ENCODE measurements at places on chromosomes 4 and X.
A peak's percentile ranks its signal among the peaks of the same experiment; 100 is the strongest.

- no peak for DNase-seq
Observed at GRCh38 chr4:154616287-154616686, 3.8 kb upstream of the FGG start.

- DNase-seq: no peak
Observed at GRCh38 chr4:139576219-139576618, 20.2 kb upstream of the SETD7 start.

DNA sequence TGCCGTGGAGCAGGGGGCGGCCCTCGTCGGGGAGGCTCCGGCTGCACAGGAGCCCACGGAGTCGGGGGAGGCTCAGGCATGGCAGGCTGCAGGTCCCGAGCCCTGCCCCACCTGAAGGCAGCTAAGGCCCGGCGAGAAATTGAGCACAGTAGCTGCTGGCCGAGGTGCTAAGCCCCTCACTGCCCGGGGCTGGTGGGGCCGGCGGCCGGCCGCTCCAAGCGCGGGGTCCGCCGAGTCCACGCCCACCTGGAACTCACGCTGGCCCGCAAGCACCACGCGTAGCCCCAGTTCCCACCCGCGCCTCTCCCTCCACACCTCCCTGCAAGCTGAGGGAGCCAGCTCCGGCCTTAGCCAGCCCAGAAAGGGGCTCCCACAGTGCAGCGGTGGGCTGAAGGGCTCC, 589.4 kb downstream of the PPP4R3C start:
- no peak for DNase-seq

DNA sequence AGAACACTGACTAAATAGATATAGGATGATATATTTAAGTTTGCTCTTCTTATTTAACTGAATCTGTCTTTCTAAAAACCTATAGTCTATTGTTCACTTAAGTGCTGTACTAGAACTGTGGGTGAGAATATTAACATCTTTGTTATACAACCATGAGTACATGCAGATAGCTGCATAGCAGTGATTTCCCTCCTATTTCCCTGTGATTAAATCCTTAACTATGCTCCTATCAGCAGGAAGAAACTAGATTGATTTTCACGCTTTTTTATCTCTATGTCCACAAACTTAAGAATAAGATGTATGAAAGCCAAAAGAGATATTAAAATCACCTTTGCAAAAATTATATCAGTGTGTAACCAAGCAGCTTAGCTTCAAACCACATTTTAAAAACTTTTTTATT, 11.3 kb upstream of the UGT2A3 start:
- DNase-seq: no peak

DNA sequence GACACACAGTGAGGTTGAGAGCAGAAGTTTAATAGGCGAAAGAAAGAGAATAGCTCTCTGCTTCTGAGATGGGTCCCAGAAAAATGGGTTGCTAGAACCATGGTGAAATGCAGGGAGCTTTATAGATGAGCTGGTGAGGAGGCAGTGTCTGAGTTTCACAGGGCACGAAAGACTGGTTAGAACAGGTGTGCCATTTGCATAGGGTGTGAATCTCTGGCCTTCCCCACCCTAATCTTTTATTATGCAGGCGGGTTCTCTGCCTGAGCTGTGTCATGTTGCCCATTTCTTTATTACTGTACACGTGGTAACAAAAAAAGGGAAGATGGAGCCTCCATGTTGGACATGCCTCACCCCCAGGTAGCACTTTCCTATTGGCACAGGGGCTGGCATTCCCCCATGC, 39.1 kb downstream of the FUNDC1 start:
- DNase-seq: no peak

DNA sequence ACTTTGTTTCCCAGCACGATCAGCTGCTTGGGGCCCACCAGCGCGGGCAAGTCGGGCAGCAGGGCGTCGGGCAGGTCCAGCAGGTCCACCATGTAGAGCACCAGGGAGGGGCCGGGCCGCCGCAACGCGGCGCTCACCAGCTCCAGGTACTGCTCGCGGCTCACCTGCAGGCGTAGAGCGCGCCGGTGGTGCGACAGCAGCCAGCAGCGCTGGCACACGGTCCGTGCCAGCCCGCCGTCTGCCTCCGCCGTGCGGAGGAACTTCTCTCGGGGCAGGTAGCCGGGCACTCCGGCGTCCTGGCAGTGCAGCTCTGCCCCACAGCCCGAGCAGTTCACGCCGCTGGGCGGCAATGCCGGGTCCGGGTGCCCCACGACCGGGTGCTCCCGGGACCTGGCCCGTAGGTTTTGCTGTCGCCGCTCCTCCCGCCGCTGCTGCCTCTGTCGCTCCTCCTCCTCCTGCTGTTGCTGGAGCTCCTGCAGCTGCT, 527 bp downstream of the NOA1 start:
- peak; percentile 84 for DNase-seq

DNA sequence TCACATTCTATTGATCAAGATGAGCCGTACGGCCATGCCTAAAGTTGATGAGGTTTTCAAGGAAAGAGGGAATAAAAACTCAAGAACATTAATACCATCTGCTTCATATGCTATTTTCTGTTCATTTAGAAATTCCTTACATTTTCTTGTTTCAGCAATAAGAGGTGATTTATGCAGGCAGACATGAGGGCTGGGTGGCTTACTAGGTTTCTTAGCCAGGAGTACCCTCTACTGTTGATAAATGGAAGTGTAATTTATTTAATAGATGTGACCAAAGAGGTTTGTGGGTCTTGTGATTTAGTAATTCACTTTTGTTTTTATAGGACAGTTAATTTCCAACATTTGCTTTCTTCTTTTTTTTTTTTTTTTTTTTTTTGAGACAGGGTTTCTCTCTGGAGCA, 6.4 kb upstream of the SMIM9 start:
- DNase-seq: no peak

DNA sequence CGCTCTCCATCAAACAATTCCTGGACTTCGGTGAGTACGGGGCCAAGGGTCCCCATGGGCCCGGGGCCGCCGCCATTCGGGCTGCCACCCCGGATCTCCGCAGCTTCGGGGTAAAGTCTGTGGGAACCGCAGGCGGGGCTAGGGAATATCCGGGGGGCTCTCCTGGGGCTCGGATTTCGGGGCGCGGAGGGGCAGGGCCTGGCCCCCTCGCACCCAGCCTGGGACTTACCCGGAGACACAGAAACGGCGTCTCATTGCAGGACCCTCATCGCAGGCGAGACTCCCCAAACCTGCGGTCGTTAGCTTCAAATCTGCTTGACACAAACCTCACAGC, 413 bp downstream of the PDK3 start:
- no peak for DNase-seq

GRCh38 chr4:41323179-41323578, 66.5 kb downstream of the UCHL1 start:
- no peak for DNase-seq

Data from cardiac septum (tissue), 1 donor.